ENCODE measurements at places on chromosomes 1 and 21.

DNA sequence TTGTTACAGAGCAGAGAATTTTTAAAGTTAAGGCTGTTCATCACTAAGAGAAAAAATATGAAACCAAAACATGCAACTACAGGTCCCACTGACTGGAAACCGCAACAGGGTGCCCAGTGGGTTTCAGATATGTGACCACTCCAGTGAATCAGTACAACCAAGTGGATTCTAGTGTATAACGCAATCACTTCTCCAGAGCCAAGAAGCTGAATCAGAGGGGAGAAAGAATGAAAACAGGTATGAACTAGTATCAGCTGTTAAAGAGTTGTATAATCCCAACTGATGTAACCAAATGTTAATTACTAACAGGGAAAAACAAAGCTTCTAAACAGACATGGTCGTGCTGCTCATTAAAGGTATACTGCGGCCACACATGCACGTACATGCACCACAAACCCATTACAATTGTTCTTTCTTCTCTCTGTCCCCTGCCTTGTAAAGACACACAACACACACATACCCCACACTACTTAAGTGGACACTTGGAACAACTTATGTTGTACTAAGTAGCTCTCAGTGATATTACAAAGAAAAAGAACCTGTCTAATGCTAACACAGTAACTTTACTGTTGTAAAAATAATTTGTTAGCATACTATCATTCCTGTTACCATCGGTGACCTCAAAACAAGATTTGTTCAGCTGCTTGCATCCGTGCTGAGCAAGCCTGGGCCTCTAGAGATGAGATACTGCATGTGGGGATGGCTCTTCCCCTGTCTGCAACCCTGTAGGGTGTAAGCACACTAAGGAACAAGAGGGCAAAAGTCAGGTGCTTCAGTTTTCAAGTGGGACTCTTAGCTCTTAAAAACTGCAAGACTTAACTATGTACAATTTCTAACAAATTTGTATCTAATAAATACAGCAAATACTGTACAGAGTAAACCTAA lies 74.2 kb downstream of the PTPN14 start:
- DNase-seq = no peak

DNA sequence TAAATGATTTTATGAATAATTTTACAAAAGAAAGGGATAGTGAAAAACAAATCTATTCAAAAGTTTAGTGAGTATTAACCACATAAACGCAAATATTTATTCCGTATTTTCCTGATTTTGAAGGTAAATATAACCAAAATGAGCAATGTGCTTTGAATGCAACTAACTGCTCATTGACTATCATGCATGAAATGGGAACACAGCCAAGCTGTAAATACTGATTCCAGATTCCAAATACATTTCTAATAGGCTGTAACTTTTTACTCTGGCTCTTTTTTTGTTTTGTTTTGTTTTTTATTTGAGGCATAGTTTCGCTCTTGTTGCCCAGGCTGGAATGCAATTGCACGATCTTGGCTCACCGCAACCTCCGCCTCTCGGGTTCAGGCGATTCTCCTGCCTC lies 41.8 kb downstream of the SELENOF start:
- no peak for DNase-seq

GRCh38 chr1:18505666-18506065 lies 24.9 kb downstream of the KLHDC7A start:
- no peak for DNase-seq

GRCh38 chr1:223702735-223703667 lies 9.3 kb upstream of the CAPN2 start:
- no peak for DNase-seq
